ENCODE measurements at places on chromosomes 6 and 20. TPM values are rescaled to one million over a fixed set of nuclear protein-coding genes. Genes with fewer than 3 reads are reported as not detected.

The CYP39A1 gene
- total RNA-seq: 5.4 TPM

The DNMT3B gene
- total RNA-seq: 0.65 TPM

The C4B gene
- total RNA-seq: 235 TPM

The CABLES2 gene
- 25.3 TPM for total RNA-seq

The SESN1 gene
- total RNA-seq: 54.0 TPM

The FAM83B gene
- 7.4 TPM for total RNA-seq

The SIRPB1 gene
- 1.7 TPM for total RNA-seq

The PPP1R14C gene
- total RNA-seq: 114 TPM

The KIF6 gene
- 0.31 TPM for total RNA-seq

The PLAGL1 gene
- 14.3 TPM for total RNA-seq

The TUBB1 gene
- 0.15 TPM for total RNA-seq

The SPATA2 gene
- 6.8 TPM for total RNA-seq

The FAM184A gene
- 3.9 TPM for total RNA-seq

The PRSS16 gene
- total RNA-seq: 0.31 TPM

The TBXT gene
- not detected for total RNA-seq

The TAF8 gene
- total RNA-seq: 25.3 TPM

The ECT2L gene
- total RNA-seq: 2.8 TPM

The C6orf141 gene
- total RNA-seq: 0.35 TPM

The NOX3 gene
- total RNA-seq: not detected

The GNRH2 gene
- not detected for total RNA-seq

The DCDC2 gene
- 0.05 TPM for total RNA-seq

The WFDC5 gene
- not detected for total RNA-seq

Measured in left cardiac atrium (tissue), 4 donors.